CD4-positive, alpha-beta T cell treated with Interleukin-15 for 4 hours (primary cell): ENCODE measurements at places on chromosomes 11 and 22.
A peak's percentile ranks its signal among the peaks of the same experiment; 100 is the strongest.

DNA sequence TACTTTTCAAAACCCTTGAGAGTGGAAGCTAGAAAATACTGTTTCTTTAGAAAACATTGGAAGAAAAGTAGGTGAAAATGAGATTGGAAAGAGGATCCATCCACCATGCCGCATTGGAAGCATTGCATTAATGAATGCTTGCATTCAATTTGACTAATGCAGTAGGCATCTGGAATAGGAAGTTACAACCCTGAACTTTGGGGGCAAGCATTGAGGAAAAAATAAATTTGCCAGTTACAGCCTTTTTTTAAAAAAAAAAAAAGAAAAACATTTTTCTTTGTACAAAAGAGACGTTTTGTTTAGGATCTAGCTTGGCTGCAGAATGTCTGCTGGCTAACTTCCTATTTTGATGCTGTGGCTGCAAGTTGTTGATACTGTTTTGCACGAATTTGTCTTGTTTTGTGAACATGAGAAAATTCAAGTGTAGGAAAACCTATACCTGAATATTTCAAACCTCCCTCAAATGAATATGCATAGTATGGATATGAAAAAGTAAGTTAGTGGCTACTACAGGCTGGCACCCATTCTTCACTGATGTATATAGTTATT, 28.1 kb downstream of the RTN3 start:
- no peak for DNase-seq

DNA sequence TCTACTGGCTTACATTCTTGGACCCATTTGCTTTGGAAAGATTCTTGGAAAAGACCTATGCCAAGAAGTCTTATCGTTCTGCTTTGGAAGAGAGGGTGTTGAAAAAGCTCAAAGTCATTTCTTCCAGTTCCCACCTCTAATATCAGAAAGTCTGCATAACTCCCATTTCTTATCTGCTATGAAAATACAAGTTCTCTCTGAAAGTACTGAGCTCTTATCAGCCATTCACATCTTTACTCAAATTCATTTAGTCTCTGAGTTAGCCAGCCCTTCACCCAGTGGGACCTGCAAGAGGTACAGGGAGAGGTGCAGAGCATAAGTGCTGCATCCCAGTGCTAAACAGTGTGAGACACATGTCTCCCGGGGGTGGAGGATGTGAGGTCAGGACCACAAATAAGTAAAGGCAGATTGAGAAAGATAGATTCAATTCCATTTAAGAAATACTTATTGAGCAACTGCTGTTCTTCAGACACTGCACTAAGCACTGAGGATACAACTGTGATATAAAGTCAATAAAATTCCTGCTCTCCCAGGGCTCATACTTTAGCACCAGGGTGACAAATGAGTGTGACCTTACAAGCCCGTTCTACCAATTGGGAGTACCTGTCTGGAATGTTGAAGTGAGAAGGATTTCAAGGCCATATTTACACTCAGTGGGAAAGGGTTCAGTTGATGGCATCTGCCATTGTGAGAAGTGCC, 76.7 kb downstream of the PISD start:
- no peak for DNase-seq

DNA sequence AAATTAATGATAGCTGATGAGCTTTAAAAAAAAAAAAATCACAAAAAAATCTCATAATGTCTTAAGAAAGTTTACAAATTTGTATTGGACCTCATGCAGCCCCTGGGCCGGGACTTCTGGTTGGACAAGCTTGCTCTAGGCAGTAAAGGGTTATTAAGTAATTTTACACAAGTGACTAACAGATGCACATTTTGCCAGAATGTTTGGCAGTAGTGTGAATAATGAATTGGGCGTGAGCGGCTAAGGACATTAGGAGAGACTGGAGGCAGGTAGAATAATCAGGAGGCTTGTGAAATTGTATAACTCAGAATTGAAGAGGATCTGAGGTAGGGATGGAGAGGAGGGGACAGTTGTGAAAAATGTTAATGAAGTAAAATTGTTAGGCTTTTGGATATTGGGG, 77.4 kb downstream of the HIPK3 start:
- no peak for DNase-seq

DNA sequence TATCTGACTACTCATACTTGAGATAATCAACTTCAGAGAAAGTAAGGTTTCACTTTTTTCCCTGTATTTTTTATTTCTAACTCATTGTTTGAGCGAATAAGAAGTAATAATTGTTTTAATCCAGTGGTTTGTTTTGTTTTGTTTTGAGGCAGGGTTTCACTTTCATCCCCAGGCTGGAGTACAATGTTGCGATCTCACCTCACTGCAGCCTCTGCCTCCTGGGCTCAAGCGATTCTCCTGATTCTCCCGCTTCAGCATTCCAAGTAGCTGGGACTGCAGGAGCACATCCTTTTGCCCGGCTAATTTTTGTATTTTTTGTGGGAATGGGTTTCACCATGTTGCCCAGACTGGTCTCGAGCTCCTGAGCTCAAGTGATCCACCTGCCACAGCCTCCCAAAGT, 8.6 kb downstream of the GTF2H1 start:
- DNase-seq = no peak

- DNase-seq = no peak
Observed at GRCh38 chr11:393219-394033, 583 bp upstream of the PKP3 start.

DNA sequence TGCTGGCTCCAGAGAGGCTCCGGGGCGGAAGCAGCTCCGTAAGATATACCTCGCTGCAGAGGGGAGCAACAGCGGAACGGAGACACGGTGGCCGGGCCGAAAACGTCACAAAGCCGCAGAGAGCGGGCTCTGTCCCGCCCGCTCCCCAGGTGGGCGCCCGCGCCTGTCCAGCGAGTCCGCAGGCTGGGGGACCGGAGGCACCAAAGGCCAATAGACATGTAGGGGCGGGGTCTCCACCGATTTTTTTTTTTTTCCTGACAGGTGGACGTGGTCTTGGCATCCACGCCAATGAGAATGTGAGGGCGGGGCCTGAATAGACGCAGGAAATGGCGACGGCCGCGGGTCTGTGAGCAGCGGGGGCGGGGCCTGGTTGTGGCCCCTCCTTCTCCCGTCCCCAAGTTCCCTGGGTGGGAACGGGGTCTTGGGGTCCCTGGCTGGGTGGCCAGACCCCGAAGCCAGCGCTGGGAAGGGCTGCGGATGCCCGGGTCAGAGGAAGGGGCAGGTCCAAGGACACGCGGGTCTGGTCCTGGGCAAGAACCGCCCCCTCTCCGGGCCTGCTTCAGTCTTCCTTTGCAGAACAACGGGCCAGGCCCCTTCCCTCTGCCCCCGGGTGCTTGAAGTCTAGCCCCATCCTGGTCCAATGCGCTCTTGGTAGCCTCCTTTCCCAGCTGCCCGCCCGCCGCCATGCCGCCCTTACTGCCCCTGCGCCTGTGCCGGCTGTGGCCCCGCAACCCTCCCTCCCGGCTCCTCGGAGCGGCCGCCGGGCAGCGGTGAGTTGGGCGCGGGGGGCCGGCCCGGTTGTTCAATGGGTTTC, at the start of gene DNAJC4:
DNAJC4 (plus strand) TSS at position 378 of the 814 bp plus-strand sequence; CDS start at position 685, 307 bp downstream.
- DNase-seq = peak; percentile 86

DNA sequence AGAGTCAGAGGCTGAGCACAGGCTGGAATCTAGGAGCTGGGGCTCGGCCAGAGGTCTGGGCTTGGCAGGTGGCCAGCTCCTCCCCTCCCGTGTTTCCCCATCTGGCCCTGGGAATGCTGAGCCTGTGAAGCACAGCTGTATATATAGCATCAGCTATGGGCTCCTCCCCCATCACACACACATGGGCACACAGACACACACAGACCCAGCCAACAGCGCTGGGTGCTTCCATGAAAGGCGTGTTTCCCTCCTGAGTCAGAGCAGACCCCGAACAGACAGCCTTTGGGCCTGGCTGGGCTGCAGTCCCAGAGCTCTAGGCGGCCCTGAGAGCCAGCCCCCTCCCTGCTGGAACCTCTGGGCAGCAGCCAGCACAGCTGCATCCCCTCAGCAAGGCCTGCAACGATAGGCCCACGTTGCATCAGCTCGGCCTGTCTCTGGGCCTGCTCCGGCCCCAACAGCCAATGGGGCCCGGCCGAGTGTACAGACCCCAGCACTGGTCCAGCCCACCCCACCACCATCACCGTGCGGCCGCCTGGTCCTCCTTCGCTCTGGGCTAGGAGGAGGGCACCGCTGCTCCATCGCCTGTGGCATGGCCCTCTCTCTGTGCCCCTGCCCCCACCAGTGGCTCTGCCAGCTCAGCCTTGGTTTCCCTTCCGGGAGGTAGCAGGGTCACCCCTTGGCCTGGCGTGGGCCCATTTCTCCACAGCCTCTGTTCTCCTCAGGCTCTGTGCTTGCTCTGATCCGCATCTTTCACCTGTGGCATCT, 7.6 kb upstream of the SERPINH1 start:
- DNase-seq = no peak

DNA sequence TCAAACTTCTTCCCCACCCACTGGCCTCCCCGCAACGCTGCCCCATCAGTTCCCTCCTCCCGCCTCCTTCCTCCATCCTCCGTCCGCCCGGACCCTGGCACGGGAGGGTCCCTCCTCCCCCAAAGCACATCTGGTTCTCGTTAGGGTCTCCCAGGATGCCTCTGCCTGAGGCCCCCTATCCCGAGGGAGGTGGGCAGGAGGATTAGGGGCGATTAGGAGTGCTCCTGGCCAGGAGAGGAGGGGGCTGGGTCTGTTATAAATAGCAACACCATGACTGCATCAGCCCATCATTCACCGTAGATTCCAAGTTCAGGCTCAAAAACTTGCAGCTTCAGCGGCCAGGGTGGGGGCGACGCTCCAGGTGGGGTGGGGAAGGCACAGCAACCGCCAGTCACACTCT, 10.4 kb downstream of the MYRF start:
- no peak for DNase-seq

DNA sequence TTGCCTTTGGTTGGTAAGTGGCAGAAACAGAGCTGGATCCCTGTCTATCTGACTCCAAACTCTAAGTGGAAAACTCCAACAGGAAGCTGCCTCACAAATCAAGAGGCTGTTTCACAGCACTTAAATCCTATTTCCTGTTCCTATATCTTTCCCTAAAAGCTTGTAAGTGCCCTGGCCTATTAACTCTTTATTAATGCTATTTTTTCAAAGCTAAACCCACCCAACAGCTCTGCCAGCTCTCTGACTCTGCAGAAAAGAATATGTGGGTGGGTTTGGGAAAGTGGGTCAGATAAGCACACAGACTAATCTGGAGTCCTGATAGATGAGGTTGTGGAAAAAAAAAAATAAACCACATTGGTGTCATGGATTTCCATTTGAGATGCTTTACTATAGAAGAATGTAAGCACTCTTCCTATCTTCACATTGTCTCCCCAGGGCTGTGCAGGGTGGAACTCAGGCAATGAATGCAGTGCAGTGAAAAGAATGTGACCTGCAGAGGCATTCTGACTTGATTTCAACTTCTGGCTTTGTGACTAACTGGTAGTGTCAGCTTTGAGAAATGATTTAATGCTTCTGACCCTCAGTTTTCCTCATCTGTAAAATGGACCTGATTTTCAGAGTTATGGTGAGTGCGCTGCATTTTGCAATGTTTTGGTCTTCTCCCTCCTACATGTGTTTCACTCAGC, 125.6 kb downstream of the AASDHPPT start:
- DNase-seq = no peak

GRCh38 chr11:72838691-72839305, 24.6 kb downstream of the ATG16L2 start:
- no peak for DNase-seq

- no peak for DNase-seq
Observed at GRCh38 chr11:66274219-66274618, 3.8 kb upstream of the CNIH2 start.

GRCh38 chr11:2888266-2888968, 2.8 kb upstream of the CDKN1C start:
- peak; percentile 87 for DNase-seq

DNA sequence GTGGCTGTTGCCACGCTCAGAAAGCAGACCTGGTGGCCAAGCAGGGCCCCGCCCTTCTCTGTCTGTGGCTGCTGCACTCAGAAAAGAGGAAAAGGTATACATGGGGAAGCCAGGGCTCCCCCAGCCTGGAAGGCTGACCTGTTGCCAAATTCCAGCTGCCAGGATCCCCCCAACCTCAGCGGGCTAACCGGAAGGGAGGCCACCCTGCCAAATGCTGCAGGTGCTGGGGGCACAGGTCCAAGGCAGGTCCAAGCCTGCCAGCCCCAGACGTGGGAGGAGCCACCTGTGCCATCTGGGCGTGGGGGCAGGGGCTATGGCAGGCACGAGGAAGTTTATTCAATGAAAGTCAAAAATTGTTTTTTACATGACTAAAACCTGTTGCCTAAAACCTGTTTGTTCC, 2.6 kb downstream of the NPTXR start:
- DNase-seq = no peak

- no peak for DNase-seq
Observed at GRCh38 chr11:79578116-79578515, 137.3 kb upstream of the TENM4 start.

- no peak for DNase-seq
Observed at GRCh38 chr11:66247295-66247694, 21.1 kb upstream of the RAB1B start.

- no peak for DNase-seq
Observed at GRCh38 chr11:104343578-104343977, 179.6 kb upstream of the PDGFD start.

GRCh38 chr11:15195454-15196200, 80.9 kb downstream of the INSC start:
- no peak for DNase-seq

GRCh38 chr11:132050577-132051165, 680.3 kb downstream of the NTM start:
- DNase-seq = no peak

GRCh38 chr22:36727110-36727509, 23.6 kb upstream of the CACNG2 start:
- no peak for DNase-seq
